ENCODE measurements at places on chromosomes 6 and 20. TPM values are rescaled to one million over a fixed set of nuclear protein-coding genes. Genes with fewer than 3 reads are reported as not detected.

DNA sequence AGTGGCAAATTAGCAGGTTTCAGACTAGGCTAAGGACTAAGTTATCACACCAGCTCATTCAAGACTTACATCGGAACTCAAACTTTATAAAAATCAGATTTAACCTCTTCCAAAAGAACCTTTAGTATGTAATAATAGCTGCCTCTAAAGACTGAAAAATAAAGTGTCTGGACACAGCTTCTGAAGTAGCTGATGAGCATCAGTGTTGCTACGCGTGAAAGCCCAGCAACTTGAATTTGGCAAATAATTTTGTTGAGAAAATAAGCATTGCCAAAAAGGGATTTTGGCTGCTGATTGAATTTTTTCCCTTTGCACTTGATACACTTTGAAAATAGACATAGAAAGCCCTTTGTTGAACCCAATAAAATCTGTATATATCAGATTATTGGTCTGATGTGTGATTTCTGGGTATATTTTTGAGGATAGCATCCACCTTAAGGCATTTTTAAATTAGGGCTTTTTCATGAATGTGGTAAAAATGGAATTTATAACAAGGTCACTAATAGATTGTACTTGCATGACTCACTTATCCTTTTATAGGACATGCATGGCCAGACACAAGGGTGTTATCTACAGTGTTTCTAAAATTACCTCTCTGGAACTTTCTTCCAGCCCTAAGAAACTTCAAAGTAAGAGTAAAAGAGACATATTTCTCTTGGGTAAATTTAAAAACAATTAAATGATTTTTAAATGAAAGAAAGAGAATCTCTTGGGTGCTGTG, 350.4 kb downstream of the TENT5A start:
- DNase-seq, result no peak

The SOX12 gene
- 0.27 TPM for polyA plus RNA-seq

GRCh38 chr6:149929422-149929821, 6.5 kb upstream of the RAET1G start:
- DNase-seq, result no peak

- DNase-seq, result no peak
Observed at GRCh38 chr20:15930311-15931305, 642.6 kb downstream of the KIF16B start.

The TINAG gene
- not detected for polyA plus RNA-seq

DNA sequence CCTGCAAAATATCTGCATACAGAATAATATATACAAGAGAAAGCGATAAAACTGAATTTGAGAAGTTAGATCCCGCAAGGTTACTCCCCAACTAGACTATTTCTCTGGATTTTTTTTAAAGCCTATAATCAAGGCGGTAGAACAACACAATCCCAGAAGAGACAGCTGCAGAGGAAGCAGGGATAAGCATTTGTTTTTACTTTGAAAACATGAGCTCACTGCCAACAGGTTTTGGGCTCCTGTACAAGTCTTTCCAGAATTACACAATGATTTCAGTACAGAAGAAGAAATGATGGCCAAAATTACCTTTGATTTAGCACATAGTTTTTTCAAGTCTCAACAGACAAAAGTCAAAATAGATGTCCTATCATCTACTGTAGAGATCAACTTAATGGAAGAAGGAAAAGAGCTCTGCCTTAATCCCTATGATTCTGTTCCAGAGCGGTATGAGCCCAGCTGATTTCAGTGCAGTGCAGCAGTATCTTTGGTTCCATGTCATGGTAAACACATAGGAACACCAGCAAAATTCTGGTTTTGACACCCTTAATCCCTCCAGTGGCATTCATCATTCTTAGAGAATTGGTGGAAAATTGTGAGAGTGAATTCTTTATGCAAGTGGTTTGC, 304.3 kb downstream of the HDGFL1 start:
- DNase-seq, result no peak

GRCh38 chr6:81696524-81696923, 56.0 kb downstream of the TENT5A start:
- DNase-seq, result no peak

GRCh38 chr6:45474376-45474775, 96.6 kb upstream of the SUPT3H start:
- DNase-seq, result no peak

- no peak for DNase-seq
Observed at GRCh38 chr6:108902382-108902792, 54.2 kb downstream of the ARMC2 start.

DNA sequence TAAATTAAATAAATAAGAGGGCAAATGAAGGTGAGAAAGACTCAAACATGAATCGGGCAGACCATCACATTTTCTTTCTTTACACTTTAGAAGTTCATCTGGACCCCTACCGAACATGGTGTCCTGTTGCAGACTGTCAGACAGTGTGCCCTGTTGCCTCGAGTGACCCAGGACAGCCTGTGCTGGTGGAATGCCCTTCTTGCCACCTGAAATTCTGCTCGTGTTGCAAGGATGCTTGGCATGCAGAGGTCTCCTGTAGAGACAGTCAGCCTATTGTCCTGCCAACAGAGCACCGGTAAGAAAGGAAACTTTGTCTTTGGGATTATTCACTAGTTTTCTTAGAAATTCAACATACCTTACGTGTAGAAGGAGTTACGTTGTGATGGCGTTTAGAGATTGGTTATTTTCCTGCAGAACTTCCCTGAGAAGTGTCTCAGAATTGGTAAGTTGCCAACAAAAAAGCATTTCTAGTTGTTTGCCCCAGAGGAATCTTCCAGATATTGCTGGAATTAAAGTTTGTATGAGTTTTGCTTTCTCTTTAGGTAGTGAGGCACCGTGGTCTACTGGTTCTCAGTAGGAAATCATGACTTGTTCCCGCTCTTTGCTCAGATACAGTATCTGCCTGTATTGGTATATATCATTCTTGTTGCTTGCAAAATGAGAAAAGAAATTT, 70.1 kb downstream of the RNF144B start:
- no peak for DNase-seq

The HDGFL1 gene
- polyA plus RNA-seq, result not detected

- DNase-seq, result no peak
Observed at GRCh38 chr6:79808921-79809320, 138.4 kb downstream of the ELOVL4 start.

The HSPA12B gene
- polyA plus RNA-seq, result not detected

DNA sequence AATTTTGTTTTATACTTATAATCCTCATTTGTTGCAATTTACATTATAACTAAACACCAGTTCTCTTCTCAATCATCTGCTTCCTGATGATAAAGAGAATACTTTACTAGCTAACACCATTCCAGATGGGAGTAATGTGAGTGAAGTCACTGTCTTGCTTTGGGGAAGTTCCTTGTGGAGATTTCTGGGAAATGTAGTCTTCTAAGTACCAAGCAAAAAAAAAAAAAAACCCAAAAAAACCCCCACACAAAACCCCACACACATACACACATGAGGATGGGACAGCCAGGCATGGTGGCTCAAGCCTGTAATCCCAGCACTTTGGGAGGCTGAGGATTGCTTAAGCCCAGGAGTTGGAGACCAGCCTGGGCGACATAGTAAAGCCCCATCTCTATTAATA, 2.2 kb upstream of the SNPH start:
- no peak for DNase-seq

DNA sequence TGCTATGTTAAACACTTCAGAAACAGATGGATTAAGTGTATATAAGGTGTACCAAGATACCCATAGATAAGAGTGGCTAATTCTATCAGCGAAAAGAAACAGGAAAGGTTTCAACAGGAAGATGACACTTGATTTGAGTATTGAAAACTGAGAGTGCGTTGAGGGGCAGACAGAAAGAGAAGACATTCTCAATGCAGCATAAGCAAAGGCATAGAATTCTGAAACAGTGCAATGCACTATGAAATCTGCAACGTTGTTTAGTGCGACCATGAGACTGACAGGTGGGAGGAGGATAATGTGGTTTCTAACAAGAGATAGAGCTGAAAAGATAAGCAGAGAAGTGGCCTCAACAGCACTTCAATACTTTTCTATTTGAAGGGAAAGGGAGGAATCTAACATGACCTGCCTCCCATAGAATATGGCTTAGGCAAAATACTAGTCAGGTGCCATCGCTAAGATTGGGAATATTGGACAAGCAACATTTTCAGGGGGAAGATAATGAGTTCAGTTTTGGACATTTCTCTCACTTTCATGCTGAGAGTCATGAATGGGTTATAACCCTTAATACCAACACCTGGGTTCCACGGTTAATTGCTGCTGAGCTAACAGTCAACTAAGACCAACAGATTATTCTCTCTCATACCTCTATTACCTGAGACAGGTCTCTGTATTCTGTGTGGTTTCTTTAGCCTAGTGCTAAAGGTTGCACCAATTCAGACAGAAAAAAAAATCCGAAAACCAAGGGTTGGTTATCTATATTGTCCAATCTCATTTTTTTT, 312.9 kb upstream of the ARID1B start:
- DNase-seq, result no peak

The VWA7 gene
- 1.8 TPM for polyA plus RNA-seq

DNA sequence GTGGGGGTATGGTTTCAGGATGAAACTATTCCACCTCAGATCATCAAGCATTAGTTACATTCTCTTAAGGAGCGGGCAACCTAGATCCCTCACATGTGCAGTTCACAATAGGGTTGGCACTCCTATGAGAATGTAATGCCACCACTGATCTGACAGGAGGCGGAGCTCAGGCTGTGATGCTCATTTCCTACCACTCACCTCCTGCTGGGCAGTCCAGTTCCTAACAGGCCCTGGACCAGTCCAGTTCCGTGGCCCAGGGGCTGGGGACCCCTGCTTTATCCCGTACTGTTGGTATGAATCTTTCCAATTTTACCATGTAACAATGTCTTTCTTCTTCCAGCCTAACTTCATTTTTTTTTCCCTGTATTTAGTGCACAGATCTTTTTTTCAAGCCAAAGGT, 94.9 kb downstream of the OGFRL1 start:
- no peak for DNase-seq

GRCh38 chr6:155224618-155225017, 39.2 kb upstream of the CLDN20 start:
- DNase-seq, result no peak

DNA sequence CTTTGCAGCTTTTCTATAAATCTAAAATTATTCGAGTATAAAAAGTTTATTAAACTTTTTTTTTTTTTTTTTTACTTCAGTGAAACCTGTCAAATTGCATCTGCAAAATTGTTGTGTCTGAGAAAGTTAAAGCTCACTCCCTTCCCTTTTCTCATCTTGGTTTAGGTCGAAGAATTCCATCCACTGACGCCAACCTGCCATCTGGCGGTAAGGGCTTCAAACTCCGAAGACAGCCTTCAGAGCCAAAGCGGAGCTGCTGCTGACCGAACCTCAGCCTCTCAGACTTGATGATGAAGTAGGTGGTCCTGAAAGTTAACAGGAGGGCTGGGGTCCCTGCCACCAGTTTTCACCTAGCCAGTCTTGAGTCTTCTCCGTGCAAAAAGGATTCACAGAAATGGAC, 29.6 kb upstream of the VAPB start:
- DNase-seq, result no peak

DNA sequence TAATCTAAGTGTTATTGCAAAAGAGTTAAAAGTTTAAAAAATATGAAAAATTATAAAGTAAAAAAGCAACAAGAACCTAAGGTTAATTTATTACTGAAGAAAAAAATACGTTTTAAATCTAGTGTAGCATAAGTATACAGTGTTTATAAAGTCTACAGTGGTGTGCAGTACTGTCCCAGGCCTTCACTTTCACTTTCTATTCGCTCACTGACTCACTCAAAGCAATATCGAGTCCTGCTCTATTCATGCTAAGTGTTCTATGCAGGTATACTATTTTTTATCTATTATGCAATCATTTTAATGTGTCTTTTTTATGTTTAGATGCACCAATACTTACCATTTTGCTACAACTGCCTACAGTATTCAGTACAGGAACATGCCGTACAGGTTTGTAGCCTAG, 113.0 kb downstream of the MANEA start:
- DNase-seq, result no peak

All from immature natural killer cell (primary cell).